ENCODE measurements at places on chromosomes 2 and 18.
A peak's percentile ranks its signal among the peaks of the same experiment; 100 is the strongest.

DNA sequence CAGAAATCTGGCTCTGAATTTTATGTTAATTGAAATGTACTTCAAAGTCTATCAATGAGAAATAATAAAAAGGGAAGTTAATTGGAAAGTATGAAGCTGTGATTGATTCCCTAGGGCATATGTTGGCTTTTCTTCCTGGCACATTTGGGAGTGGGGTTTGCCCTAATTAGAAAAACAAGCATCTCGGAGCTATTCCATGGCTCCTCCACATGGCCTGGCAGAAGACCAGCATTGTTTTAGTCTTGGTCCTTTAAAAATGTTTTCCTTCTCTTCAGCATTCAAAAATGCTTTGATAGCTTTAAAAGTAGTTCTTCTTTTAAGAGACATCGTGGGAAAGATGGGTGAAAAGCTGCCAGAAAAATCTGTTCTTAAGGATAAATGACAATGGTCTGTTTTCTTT lies 445.5 kb upstream of the PKDCC start:
- DNase-seq: no peak

- DNase-seq: no peak
Measured at GRCh38 chr18:9787036-9787435, 78.9 kb downstream of the RAB31 start.

- no peak for DNase-seq
Measured at GRCh38 chr2:219531639-219532377, 11.8 kb downstream of the CHPF start.

- DNase-seq: no peak
Measured at GRCh38 chr2:203672856-203673255, 33.6 kb upstream of the CD28 start.

DNA sequence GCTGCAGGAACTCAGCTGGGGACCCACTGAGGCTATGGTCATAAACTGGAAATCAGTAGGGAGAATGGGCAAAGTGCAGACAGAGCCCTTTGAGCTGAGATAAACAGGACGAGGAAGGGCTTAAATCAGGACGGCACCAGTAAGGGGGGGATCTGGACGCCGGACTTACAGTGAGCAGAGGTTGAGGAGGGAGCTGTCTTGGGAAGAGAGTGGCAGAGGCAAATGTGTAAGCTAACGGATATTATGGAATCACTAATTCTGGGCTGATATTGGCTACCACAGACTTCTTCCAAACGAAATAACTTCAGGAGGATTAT lies 539 bp downstream of the CYP27A1 start:
- no peak for DNase-seq

DNA sequence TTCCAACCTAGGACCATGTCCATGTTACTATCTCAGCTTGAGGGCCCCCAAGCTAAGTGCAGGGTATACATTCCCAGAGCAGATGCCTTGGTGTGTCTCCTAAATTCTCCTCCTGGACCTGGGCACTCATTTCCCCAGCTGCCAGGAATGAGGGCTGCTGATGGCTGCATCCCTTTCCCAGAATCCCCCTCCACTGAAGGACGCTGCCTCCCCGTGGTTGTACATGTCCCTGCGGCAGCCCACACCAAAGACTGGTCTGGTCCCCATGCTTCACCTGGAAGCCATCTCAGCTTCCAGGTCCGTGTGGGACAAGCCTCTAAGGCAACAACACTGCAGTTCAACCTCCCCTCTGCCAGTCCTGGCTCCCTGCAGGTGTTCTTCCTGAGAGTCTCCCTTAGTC lies 14.6 kb downstream of the TMEM163 start:
- DNase-seq: no peak

DNA sequence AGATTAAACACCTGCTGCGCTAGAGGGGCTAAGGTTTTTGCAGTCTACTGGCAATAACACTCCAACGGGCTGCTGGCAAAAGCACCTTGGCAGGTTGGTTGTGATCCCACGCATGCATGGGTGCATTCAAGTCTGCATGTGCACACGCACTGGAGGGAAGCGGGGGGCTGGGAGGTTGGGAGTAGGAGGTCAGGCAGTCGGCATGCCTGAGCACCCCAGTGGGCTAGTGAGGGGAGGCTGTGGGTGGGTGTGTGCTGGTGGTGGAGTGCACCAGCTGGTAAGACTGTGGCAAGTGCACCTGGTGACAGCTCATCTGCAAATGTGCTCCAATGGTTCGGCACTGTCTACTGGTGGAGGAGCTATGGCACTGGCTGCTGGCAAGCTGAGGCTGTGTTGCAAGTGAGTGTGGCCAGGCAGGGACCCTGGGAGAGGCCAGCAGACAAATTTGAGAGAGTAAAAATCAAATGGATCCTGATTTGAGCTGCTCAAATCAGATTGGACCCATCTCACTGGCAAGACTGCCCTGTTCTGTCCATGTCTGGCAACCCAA lies 460.6 kb upstream of the DSEL start:
- DNase-seq: no peak

- peak; percentile 73 for DNase-seq
Measured at GRCh38 chr2:176140513-176141317, 10.6 kb upstream of the HOXD4 start.

DNA sequence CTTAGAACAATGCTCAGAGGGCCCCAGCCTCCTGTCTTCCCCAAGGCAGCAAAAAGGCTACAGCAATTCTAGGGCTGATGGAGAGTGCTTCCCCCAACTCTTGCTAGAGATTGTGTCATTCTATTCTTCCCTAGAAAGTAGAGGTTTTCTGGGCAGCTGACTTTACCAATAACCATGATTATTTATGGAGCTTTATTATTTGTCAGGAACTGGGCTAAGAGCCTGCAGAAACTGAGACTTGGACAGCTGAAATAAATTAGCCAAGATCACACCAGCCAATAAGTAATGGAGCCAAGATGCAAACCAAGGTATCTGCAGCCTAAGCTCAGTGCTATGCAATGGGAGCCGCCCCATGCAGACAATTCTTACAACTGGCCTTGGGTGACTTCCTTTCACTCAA lies 84.8 kb downstream of the CCBE1 start:
- peak; percentile 18 for DNase-seq

- DNase-seq: no peak
Measured at GRCh38 chr2:238136820-238137537, 1.5 kb upstream of the KLHL30 start.

- no peak for DNase-seq
Measured at GRCh38 chr2:105796131-105796638, 51.5 kb downstream of the NCK2 start.

- no peak for DNase-seq
Measured at GRCh38 chr18:48615566-48616401, 77.0 kb downstream of the CTIF start.

- no peak for DNase-seq
Measured at GRCh38 chr2:13986119-13986720, 646.3 kb upstream of the LRATD1 start.

DNA sequence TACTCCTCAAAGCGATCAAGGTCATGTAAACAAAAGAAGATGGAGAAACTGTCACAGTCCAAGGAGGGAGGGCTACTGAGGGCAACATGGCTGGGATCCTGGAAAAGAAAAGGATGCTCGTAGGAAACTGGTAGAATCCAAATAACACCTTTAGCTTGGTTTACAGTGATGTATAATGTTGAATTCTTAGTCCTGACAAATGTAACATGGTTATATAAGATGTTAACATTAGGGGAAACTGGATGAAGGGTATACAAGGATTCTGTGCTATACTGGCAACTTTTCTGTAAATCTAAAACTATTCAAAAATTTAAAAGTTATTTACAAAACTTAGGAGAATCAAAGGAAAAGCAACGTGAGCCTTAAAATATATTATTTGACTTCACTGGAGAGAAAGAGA lies 257.0 kb downstream of the TTC32 start:
- no peak for DNase-seq

DNA sequence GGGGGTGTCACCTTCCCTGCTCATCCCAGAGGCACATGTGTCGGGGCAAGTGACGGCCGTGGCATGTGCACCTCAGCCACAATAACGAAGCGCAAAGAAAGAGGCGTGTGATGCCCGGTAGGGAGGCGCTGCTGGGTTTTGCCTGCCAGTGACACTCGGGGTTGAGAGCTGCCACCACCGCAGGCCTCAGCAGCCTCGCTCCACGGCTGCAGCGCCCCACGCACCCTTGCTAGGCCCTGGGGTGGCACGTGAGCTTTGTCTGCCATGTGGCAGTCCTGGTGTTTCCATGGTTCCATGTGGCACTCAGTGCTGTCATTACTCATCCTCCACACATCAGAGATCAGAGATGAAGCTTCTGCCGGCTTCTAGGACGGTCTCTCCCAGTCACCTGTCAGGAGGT lies 136.0 kb upstream of the AGAP1 start:
- no peak for DNase-seq

DNA sequence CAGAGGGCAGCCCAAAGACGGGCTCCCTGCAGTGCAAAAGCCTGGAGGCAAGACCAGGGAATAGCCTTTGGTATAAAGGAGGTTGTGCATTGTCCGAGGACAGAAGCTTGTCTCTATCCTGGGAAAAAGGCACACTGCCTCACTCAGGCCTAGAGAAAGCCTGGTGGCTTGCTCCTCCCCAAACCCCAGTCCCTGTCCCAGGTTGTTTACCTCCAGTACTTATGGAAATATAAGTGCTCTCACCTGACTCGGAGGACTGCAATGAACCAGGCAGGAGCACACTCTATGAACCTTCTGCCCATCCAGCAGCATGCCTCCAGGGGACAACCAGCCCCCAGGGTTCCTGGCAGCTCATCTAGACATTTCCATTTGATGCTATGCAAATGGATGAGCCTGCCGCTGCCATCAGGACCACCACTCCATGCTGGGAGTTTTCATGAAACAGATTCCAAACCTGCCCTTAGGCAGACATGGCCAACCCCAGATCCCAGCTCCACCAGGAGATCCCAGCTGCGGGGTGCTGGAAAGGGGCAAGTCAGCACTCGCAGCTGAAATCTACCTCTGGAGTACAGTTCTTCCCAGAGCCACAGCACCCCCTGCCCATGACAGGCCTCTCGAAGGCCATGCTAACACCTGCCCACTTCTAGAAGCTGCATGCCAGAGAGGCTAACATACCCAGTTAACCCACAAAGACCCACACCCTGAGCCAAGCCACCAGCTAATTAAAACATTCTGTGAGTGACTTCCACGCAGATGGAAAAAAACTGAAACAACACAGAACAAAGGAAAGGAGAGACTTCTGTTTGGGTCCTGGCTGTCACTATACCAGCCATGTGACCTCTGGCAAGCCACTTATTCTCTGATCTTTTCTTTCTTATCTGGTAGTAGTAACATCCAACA lies 101.7 kb downstream of the TTC32 start:
- peak; percentile 79 for DNase-seq

DNA sequence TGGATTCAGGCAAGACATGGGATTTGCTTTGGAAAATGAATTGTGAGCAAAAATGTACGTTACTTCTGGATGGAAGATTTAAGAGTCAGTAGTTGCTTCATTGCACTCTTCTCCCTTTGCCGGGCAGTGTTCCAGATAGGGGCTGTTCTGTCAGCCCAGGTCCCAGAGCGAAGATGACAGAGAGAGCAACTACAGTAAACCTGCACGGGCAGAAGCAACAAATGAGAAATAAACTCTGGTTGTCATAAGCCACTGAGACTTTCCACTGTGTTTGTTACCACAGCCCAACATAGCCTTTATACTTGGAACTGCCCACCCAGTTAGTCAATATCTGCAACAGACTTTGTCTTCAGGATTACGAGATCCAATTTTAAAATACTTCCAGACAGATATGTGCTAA lies 83.3 kb downstream of the CACNB4 start:
- DNase-seq: no peak

- no peak for DNase-seq
Measured at GRCh38 chr2:151359768-151360461, 2.5 kb downstream of the TNFAIP6 start.

DNA sequence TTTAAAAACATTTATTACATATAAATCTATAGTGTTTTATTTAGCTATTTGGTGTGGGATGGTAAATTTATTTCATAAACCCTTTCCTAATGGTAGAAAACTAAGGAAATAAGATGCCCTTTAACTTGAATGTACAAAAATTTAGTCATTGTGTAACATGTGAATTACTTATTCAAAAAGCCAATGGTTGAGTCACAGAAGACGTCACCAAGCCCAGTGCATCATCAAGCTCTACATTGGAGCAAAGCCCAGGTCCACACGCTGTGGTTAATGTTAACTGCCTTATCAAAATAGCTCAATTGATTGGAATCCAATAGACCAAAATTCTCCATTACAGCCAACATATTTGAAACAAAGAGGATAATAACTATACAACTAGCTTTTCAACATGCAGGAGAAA lies 145.5 kb upstream of the LYPD1 start:
- peak; percentile 90 for DNase-seq

DNA sequence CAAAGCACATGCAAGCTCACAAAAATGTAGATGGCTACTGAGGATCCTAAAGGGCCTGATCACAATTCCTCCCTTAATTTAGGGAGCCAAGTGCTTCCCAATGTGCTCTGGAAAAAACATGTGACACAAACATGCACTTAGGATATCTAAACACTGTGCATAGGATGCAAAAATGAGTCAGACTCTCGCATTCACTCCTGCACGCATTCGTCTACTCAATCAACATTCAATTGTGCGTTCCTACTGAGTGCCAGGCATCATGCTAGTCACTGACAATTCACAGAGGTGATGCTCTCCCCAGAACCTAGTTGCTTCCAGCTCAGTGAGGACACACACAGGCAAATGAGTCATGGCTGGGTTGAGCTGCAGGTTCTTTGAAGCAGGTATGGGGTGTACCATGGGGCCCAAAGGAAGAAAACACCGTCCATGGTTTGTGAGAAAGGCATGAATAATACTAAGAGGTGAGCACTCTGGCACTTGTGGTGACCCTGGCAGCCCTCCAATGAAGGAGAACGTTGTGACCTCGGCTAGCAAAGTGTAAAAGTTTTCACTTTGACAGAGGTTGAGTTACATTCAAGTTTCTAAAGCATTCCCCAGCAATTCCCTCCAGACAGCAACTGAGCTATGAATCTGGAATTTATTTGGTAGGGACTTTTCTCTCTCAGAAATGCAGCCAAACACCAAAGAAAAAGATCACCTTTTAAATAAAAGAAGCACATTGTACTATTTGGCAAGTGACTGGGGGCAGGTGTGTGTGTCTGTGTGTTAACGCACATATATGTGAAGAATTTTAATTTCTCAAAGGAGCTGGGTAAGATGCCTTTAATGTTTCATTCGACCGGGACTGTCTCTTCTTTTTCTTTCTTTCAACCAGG lies 173.3 kb downstream of the ALPK2 start:
- DNase-seq: peak; percentile 47

DNA sequence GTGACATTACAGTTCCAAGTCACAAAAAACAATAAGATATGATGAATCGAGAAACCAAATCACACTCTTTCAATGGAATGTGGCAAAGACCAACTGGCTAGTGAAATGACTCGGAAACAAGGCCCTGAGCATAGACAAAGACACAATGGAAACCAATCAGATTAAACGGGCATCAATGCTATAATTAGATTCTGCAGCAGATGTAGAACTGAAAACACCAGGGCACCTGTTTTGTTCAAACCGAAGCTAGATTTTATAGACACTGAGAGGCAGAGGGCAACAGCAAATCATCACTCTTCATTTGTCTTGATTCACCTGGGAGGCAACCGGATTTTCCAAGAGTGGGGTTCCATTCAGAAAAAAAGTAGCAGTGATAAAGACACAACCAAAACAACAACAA lies 92.8 kb upstream of the BARD1 start:
- DNase-seq: no peak

Data from astrocyte of the hippocampus (primary cell).